ENCODE measurements at places on chromosomes 5 and 9.
A peak's percentile ranks its signal among the peaks of the same experiment; 100 is the strongest.

DNA sequence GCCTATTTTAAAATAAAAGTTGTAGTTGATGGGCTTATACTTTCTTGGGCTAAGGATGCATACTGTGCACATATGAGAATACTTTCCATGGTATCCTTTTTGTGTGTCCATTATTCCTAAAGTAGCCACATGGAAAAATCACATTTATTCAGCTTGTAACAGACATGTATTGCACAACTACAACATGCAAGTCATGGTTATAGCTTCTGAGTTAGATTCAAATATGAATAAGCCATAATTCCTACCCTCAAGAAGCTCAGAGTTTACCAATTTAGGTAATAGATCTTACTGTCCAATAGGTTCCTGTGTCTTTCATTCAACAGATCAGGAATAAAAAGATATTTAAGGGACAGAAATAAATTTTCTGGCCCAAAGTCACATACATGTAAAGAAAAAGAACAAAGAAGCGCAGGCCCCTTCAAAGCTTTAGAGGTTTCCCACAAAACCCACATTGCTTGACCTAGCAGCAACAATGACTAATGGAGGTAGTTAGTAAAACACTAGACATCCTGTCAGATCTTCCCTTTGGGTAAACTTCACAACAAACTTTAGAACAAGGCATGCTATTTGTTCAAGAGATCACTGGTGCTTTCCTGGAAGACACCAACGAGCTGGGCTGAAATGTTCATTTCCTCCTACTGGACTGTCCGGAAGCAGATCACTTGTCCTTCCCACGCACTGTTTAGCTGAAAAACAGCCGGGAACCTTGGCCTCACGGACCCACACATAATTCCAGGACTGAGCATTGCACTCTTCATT lies 78.4 kb upstream of the ITGA1 start:
- no peak for DNase-seq

DNA sequence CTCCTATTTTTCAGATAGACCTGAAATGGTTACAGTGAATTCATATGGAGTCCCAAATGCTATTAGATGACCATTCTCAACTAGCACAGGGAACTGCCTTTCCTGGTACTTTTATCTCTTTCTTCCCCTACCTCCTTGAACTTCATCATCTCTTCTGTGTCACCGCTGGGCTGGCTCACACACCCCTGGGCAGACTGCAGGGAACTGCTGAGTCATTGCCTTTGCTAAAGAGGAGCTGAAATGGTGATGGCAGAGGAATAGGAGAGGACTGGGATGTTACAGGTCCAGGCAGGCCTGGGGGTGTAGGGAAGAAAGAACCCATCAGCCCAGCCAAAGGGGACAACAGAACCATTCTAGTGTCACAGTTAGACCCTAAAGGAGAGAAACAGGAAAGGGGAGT lies 322.3 kb downstream of the ASTN2 start:
- DNase-seq = no peak

DNA sequence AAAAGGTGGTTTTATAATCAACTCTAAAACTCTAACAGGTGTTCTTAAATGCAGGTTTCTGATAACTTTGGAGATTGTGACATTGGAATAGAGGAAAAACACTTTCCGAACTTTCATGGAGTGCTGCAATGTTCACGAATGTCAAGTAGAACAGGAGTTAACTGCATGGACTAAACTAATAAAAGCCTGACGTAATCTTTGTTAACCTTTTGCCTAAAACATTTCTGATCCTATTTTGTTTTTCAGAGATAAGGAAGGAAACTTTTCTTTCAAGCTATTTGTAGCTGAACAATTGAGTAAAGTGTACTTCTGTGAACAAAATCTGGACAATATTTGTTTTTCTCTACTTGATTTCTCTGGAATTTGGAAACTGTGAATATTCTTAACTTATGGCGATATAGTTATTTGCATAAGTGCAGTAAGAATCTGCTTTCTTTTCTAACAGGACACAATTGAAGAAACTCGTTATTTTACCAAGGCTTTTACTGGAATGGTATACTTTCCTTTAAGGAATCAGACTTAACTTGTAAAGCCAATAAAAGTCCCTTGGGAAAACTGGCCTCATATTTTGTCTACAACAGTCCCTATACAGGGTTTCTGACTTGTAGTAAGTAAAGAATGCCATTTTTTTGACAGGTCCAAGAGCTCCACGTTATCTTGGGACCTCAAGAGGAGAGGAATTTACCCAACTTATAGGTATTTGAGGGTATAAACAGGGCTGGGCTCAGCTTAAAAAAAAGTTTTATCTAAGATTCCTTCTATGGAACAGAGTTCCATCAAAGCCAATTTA lies 154.7 kb downstream of the NXNL2 start:
- no peak for DNase-seq

- no peak for DNase-seq
Measured at GRCh38 chr9:114787781-114788498, 17.9 kb downstream of the TNFSF15 start.

- DNase-seq = no peak
Measured at GRCh38 chr9:38141746-38142591, 72.9 kb upstream of the SHB start.

GRCh38 chr9:108744641-108745040 lies 111.1 kb downstream of the ACTL7B start:
- no peak for DNase-seq

GRCh38 chr9:117783828-117784227 lies 79.6 kb downstream of the TLR4 start:
- DNase-seq = no peak

- DNase-seq = no peak
Measured at GRCh38 chr9:116042321-116042720, 111.3 kb upstream of the PAPPA start.

GRCh38 chr5:148000036-148000435 lies 63.7 kb upstream of the SPINK5 start:
- no peak for DNase-seq

DNA sequence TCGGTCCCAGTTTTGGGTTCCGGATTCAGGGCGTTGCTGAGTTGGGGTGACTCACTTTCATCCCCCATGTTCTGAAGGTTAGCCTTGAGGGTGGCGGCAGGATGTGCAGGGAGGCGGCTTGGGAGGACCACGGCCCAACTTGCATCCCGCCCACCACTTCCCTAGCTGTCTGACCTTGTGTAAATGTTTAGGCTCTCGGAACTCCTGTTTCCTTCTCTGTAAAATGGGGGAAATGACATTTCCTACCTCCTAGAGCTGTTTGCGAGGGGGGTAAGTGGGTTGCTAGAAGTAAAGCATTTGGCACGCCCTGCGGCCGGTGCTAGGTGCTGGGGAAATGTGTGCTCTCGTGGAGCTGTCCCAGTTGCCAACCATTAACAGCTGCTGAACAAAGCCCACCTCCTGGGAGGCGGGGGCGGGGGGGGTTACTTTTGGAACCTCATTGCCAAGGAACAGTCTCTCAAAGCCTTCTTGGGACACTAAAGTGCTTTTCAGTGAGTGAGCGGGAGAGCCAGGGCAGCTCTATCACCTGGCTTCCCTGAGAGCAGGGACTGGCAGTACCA lies 27.5 kb downstream of the PTGES2 start:
- no peak for DNase-seq

DNA sequence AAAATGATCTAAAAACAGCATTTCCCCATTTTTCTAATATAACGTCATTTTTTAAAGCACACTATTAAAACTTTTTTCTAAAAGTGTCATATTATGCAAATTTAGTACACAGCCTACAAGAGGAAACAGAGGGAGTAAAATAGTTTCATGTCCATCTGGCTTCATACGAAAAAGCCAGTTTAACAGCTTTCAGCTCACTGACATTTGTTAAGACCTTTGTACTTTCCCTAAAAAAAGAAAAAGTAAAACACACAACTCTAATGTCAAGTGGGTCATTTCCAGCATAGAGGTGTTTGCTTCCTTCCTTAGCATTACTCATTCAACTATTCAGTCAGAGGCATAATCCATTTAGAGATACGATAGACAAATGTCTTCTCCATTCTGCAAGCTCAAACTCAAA lies 49.4 kb downstream of the ABHD17B start:
- no peak for DNase-seq

GRCh38 chr9:6417186-6417585 lies 4.2 kb downstream of the UHRF2 start:
- no peak for DNase-seq

DNA sequence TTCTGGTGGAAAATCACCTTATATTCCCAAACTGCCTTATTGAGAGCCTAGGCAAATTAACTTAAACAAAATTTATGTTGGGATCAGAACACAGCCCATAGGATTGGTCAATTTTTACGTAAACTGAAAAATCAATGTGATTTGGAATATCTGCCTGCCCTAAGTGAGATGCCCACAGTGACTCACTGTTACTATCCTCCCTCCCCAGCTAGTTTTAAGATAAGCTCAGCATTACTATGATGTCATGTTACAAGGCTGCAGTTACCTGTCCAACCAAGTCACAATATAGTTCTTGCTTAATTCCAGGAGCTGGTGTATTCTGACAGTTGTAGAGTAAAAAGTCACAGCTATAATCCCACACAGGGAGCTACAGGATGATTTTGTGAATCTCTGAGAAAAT lies 23.1 kb downstream of the SKP1 start:
- DNase-seq = no peak

DNA sequence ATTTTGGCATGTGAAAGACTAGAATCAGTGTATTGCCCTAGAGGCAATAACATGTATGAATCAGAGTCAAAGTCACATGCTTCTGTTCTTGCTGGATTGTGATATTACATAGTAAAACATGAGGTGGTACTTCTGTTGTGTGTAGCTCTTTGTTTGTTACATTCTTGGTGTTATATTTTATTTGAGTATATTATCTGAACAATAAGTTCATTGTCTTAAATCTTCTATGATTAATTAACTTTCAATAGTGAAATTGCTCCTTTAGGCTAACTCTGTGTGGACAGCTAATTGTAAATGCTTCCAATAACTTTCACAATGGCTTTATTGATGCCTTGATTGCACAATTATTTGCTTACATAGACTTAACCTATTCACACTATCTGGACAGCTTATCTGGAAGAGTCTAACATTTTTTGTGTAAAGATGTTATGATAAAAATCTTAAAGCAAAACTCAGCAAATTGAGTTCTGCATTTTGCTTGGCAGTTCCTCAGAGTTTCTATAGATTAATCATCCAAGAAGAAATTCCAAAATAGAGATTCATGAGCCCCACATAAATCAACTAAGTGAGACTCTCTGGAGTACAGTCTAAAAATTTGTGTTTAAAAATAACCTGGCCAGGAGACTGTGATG lies 239.6 kb upstream of the TUSC1 start:
- no peak for DNase-seq

- DNase-seq = peak; percentile 71
Measured at GRCh38 chr5:134114886-134115805, 665 bp downstream of the TCF7 start.

GRCh38 chr9:77751341-77752091 lies 103.4 kb upstream of the GNA14 start:
- DNase-seq = no peak

DNA sequence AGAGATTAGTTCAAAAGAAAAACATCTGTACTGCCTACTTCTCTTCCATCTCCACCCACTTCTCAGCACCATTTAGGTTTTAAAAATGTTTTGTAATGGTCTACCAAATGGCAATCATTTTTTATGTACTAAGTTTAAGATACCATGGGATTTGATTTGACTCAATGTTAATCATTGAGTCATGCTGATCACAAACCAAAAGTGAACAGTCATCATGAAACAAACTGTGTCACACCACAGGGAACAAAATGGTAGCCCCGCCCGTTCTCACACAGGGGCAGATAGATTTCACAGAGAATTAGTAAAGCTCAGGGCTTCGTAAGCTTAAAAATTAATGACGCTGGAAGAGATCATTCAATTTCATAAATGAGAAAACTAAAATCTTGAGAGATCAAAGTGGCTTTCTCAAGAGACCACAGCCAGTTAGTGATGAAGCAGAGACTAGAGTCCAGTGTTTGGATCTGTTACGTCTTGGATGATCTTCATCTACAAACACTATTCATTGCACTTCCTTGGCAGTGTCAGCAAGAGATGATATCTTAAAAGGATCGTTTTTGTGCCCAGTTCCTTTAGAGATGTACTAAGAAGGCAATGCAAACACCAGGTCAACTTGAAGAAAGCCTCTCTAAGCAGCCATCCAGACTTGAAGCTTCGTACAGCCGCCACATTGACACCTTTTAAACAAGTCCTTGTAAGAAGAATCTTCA lies 33.9 kb upstream of the TRIO start:
- peak; percentile 21 for DNase-seq

DNA sequence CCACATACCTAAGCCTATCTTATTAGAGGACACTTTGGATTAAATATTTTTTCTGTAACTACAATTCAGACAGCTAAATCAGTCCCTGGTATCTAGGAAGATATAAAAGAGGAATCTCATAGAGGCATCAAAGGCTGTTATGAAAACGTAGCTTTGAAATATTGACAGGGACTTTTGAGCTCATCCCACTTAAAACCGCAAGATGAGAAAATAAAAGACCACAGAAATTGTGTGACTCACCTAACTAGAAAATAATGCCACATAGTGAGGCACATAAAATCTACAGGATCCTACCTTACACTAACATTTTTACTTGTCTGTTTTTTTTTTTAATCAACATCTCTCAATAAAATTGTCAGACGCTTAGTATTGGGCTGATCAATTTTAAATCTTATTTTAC lies 686.5 kb upstream of the COX7C start:
- DNase-seq = no peak

DNA sequence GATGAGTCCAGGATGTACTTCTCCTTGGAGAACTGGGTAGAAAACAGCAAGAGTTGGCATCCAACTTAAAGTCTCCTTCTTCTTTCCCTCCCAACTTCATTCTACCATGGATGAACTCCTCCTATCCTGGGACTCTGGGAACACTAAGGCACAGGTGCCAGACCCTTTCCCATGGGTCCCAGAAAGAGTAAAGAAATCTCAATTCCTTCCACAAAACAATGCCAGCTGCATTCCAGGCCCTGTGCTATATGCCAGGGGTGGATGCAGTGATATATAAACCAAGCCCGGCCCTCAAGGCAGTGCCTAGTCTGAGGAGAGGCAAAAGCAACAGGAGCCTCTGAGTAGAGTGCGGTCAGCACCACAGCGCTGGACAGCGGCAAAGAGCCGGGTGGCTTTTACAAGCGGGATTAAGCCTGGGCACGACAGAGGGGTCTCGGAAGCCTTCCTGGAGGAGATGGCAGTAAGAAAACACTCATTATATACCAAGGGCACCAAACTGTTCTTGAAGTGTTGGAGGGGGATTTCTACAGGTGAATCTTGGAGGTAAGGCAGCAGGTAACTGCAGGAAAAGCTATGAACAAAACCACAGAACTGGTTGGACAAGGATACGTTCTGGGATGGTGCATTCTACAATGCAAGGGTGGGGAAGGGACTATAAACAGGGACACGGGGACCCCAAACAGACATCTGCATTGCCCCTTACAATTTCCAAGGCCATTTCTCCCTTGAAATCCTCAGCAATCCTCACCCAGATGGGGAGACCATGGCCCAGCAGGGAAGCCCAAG lies 16.4 kb upstream of the TOR2A start:
- DNase-seq = no peak

- no peak for DNase-seq
Measured at GRCh38 chr9:92141144-92142129, 26.2 kb upstream of the SPTLC1 start.

GRCh38 chr5:9419794-9420193 lies 126.1 kb downstream of the SEMA5A start:
- no peak for DNase-seq

All from activated T-cell treated with anti-CD3 and anti-CD28 coated beads for 48 hours (primary cell).